ENCODE measurements at places on chromosomes 5 and 9.

DNA sequence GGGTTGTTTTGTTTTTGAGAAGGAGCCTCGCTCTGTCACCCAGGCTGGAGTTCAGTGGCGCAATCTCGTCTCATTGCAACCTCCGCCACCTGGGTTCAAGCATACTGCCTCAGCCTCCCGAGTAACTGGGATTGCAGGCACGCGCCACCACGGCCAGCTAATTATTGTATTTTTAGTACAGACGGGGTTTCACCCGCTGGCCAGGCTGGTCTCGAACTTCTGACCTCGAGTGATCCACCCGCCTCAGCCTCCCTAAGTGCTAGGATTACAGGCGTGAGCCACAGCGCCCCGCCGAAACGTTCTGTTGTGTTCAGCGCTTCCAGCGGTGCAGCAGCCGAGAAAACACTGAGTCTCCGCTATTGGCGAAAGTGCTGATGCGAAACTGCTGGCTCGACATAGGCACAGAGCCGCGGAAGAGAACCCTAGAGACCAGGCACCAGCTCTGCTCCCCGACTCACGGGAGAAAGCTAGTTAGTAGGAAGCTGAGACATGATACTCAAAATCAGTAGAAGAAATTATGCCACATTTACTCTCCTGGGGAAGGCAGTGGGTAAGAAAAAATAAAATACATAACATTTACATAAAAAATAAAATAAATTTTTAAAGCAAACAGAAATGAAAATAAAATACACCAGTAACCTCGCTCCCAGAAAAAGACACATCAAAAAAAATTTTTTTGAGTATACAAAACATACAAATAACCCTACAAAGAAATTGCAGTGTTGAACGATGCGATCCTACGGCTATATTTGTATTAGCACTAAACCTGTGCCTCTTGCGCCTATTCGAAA lies 31.6 kb downstream of the ANXA2R start:
- DNase-seq: peak; percentile 91

- no peak for DNase-seq
Observed at GRCh38 chr9:14706530-14707140, 13.4 kb upstream of the ZDHHC21 start.

GRCh38 chr5:64827703-64828102 lies 59.0 kb downstream of the CWC27 start:
- DNase-seq: no peak

GRCh38 chr5:138944527-138945322 lies 69.6 kb upstream of the LRRTM2 start:
- DNase-seq: no peak

GRCh38 chr9:36858805-36859375 lies 175.2 kb downstream of the PAX5 start:
- no peak for DNase-seq

DNA sequence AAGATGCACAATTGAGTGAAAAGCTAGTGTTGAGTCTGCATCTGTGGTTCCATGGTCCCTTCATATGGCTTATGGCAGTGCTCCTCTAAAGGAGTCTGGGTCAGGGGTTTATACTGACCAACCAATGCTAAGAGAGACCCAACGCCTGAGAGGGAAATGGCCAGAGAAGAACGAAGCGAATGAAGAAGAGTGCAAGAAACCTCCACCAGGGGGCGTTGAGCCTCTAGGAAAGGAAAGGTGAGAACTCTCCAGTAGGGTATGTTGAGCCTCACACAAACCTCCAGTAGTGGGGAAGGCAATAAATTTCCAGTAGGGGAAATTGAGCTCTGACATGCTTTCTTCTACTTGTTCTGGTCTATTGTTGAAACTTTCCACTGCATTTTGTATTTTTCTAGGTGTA lies 470.6 kb downstream of the PRDM9 start:
- DNase-seq: peak; percentile 67

- DNase-seq: peak; percentile 70
Observed at GRCh38 chr5:122415030-122415800, 103.2 kb downstream of the SNCAIP start.

DNA sequence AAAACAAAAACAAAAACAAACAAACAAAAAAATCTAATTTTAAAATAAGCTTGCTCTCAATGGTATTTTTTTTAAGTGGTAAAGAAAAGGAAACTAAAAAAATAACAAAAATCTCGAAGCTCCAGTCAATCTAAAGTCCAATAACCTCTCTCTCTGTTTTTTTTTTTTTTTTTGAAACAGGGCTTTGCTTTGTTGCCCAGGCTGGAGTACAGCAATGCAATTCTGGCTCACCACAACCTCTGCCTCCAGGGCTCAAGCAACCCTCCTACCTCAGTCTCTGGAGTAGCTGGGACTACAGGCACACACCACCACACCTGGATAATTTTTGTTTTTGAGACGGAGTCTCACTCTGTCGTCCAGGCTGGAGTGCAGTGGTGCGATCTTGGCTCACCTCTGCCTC lies 25.9 kb upstream of the GLDC start:
- no peak for DNase-seq

GRCh38 chr5:124550731-124551130 lies 195.7 kb downstream of the ZNF608 start:
- DNase-seq: no peak

DNA sequence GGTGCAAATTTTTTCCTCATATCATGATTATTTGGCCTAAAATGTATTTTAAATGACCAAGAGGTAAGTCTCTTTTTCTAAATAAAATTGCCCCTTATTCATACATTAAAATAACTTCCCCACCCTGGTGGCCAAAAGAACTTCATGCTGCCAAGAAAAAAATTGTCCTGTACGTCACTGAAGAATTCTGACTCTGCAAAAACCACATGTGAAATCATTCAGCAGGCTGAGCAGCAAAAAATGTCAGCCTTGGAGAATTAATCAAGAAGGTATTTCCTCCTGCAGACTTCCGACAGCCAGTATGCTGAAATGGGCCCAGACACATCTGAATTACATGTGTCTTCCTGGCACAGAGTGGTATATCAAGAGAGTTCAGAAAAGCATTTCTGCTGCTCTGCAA lies 94.6 kb upstream of the HMHB1 start:
- no peak for DNase-seq

GRCh38 chr5:106451998-106452397 lies 1218.7 kb downstream of the EFNA5 start:
- DNase-seq: no peak

DNA sequence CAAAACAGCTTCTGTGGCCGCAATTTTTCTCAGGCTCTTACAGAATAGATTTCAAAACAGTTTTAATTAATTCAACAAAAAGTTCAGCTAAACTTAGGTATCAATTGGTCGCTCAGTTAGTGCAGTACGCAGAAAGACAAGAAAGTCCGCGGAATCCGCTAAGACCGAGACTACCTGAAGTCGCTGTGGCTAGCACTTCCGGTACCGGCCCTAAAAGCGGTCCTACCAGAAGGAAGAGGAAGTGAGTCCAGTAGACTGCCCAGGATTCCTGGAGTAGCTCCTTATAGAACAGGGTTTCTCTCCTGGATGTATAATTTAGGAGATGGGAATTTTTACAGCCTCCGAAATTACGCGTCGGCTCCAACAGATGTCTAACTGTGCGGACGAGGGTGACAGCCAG lies 16.6 kb upstream of the PCDHB2 start:
- DNase-seq: no peak

DNA sequence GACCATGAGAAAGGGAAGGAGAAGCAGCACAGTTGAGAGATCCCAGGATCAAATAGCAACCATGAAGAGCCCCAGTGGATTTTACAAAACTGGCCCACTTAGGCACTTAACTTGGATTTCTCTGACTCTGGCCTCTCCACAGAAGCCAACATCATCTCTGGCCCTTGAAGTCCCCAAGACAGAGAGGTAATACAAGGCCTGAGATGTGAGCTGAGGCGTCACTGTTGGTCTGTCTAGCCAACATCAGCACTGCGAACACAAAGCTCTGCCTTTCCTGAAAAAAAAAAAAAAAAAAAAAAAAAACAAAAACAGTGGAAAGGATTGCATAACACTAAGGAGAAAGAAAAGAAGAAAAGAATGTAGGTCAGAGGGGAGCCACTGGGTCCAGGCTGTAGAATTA lies 378.3 kb downstream of the BRINP1 start:
- no peak for DNase-seq

DNA sequence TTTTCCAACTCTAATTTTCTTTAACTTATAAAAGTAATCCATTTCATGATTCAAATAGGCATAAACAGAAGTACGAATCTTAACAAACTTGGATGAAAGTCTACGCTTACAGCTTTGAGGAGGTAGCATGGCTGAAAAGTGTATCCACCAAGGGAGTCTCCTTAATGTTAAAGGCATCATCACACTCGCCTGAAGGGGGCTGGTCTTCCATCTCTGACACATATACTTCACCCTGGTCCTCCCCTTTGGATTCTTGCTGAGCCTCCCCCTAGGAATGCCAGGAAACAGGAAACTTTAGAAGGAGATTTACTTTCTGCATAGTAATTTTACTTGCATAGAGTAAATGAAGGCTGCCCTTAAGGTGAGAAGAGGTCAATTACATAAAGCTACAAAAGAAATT lies 10.3 kb upstream of the NME5 start:
- DNase-seq: no peak

- no peak for DNase-seq
Observed at GRCh38 chr9:110156902-110157301, 51.1 kb downstream of the C9orf152 start.

GRCh38 chr5:891837-892393 lies 686 bp downstream of the BRD9 start:
- no peak for DNase-seq

DNA sequence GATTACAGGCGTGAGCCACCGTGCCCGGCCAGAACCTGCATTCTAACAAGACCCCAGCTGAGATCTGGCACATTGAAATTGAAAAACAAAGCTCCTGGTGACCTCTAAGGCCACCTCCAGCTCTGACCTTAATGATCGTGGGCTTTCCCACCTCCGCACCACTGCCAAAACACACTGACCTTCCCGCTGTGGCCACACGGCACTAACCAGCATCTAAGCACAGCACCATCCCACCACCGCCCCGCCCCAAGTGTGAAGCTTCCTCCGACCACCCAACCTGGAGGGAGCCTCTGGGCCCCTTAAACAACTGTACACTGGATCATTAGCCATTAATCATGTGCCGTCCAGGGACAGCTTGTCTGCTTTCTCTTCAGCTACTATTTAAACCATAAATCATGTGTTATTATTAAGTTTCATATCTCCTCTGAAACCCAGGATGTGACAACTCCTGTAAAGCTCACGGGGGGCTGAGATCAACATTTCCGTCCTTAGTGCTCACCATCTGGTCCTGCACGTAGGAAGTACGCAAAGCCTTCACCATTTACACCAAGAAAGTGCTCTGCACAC lies 80.6 kb downstream of the COL23A1 start:
- DNase-seq: no peak

DNA sequence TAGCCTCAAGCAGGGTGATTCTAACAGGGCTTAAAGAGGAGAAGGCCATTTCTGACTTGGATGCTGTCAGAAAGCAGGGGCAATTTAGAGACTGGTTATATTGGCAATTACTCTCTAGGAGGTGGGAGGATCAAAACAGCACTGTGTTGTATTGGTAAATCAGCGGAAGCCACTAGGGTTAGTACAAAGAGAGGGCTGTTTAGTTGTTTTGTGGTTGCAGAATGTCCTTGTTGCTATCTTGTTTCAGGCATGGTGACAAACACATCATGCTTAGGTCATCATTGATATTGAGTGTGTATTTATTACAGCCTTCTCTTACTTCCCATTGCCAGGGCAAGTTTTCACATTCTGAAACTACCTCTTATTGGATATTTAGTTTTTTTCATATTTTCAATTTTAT lies 165.3 kb downstream of the TAF11L14 start:
- DNase-seq: no peak

DNA sequence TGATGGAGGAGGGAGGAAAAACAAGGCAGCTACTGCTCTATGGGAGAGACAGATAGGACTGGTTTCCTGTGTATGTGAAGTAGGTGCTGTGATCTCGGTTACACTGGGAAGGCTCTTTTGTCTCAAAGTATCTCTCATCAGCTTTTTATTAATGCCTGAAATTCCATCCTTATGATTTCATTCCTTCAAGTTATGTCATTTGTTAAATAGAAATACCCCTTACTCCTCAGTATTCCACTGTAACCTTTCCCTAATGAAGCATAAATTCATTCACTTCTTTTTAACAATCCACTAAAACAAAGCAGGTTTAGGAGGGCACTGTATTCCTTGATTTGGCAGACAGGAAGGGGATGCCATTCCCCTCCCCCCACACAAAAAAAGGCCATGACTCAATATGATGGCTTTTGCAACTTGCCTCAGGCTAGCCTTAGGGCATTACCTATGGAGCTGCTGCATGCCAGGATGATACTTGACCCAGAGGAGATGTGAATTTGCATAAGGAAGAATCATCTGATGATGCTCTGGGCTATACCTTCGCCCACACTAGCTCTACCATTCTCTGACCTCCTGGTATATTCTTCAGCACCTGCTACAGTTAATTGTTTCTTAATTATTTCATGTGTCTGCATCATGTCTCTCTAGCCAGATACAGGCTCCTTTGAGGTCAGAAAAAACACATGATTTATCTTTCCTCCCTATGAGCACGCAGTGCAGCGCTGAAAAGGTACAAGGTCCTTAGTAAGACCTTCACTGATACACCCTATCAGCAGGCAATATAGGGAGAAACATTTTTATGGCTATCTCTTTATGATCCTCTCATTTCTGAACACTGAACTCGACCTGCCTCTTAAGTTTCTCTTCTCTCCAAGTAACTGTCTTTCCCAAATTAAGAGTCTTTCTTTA lies 26.3 kb downstream of the NR3C1 start:
- DNase-seq: no peak

- no peak for DNase-seq
Observed at GRCh38 chr9:650362-650761, 191.1 kb upstream of the DMRT1 start.

- no peak for DNase-seq
Observed at GRCh38 chr5:131413605-131414559, 150.0 kb downstream of the CDC42SE2 start.

DNA sequence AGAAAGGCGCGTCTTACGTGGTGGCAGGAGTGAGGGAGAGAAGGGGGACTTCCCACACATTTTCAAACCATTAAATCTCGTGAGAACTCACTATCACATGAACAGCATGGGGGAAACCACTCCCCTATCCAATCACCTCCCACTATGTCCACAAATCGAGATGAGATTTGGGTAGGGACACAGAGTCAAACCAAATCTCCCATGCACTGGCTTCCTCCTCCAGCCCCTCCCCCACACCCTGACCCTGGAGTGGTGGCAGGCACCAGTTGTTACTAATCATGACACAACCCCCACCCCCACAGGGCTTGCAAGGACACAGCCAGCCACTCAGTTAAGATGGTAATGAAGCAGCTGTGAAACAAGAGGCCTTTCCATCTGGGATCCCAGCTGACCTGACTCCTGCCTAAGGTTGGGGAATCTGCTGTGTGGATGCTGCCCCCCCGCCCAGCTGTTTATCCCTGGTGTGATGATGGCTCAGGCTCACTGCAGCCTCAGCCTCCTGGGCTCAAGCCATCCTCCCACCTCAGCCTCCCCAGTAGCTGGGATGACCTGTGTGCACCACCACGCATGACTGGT lies 57.1 kb upstream of the FUBP3 start:
- DNase-seq: no peak

DNA sequence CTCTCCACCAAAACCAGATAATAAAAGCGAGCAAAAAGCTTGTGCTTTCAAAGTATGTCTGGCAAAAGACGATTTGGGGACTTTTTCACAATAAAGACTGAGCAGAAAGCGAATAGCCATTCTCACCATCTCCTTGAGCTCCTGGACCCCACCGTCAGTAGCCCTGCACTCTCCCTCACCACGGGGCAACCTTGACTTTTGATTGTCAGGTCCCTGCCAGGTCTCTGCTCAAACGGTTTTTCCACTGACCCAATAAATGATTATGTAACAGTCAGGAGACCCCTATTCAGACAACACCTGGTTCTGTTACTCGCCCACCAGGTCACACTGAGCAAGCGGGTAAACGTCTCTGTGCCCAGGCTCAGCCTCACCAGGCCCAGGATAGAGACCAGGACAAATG lies 131.3 kb downstream of the MVB12B start:
- DNase-seq: peak; percentile 23

Data from ecto neural progenitor cell (in vitro differentiated cells).